ENCODE measurements at places on chromosomes 11 and 22. TPM values are rescaled to one million over a fixed set of nuclear protein-coding genes. Genes with fewer than 3 reads are reported as not detected.

GRCh38 chr11:118436639-118437207 lies 431 bp downstream of the KMT2A start:
- H3K27ac ChIP-seq = peak overlapping the region; percentile 84
- peak overlapping the region; percentile 89 for H3K4me3 ChIP-seq
- H3K4me1 ChIP-seq = peaks cover 37% of the 10 kb centered on the region
- DNase-seq = peak; percentile 31

The C11orf42 gene
- polyA plus RNA-seq = not detected

DNA sequence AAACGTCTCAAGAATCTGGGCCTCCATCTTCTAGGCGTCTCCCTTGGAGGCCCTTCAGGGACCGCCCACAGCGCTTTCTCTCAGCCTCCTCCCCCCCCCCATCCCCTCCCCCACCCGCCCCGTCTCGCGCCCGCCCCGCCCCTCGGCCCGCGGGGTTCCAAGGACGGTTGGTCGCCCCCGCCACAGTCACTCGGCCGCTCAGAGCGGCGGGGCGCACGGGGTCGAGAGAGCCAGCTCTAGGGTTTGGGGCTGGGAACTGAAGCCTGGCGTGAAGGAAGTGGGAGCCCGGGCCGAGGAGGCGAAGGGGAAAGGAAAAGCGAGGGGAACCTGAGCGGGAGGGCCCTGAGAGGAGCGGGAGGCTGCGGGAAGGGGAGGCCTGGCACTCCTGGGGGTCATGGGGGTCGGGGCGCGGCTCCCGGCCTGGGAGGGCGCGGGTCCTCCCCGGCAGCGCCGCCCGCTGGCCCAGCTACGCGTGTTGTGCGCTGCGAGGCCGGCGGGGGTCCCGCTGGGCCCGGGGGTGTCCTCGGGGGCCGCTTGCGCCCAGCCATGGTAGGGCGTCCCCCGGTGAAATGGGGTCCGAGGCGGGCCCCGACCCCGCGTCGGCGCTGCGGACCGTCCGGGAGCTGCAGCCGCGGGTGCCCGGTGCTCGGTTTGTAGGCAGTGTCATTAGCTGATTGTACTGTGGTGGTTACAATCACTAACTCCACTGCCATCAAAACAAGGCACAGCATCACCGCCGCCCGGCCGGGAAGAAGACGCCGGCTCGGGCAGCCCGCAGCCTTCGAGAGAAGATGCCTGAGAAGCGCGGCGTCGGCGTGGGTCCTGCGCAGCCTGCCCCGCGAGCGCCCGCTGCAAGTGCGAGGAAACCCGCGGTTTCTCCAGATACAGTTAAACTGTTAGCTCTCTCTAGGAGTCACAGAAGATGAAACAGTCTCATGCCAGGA lies at the start of gene BTG4:
Gene BTG4 (minus strand): TSS at position 91 of the 944 bp plus-strand sequence. CDS start 13,610 bp downstream, outside the sequence.
- H3K4me3 ChIP-seq = peak within 1 kb of the TSS; percentile 41
- peaks cover 34% of the 10 kb centered on the region for H3K27me3 ChIP-seq

The RAB38 gene
- 6.0 TPM for polyA plus RNA-seq

The FAM111B gene
- 1.5 TPM for polyA plus RNA-seq

The TOMT gene
- polyA plus RNA-seq = not detected

The CYB561A3 gene
- polyA plus RNA-seq = 45.1 TPM

The PRR33 gene
- 0.13 TPM for polyA plus RNA-seq
